ENCODE measurements at places on chromosomes 2 and 18.

- ATAC-seq = peak; percentile 32
Measured at GRCh38 chr2:176187899-176188773, at the start of gene HOXD1. HOXD1 (plus strand) TSS chr2:176188668; CDS start chr2:176188802, 134 bp downstream.

GRCh38 chr18:10113121-10114022 is 199.6 kb downstream of the VAPA start:
- ATAC-seq = no peak

DNA sequence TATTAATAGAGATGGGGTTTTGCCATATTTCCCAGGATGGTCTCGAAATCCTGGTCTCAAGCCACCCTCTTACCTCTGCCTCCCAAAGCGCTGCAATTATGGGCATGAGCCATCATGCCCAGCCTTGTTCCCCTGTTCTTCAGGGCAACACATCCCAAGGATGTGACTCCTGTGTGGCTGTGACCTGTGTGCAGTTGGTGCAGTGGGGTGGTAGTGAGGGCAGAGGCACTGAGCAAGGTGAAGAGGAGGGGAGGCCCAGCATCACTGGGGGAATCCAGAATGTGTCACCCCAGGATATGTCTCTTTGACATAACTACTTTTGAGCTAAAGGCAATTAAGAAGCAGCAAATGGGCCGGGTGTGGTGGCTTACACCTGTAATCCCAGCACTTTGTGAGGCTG is 23.4 kb downstream of the CENPA start:
- no peak for ATAC-seq

GRCh38 chr2:23215016-23215415 is 170.0 kb upstream of the KLHL29 start:
- ATAC-seq = no peak

- peak; percentile 64 for ATAC-seq
Measured at GRCh38 chr2:143183804-143184463, 54.7 kb downstream of the ARHGAP15 start.

- no peak for ATAC-seq
Measured at GRCh38 chr2:105766300-105766866, 21.7 kb downstream of the NCK2 start.

DNA sequence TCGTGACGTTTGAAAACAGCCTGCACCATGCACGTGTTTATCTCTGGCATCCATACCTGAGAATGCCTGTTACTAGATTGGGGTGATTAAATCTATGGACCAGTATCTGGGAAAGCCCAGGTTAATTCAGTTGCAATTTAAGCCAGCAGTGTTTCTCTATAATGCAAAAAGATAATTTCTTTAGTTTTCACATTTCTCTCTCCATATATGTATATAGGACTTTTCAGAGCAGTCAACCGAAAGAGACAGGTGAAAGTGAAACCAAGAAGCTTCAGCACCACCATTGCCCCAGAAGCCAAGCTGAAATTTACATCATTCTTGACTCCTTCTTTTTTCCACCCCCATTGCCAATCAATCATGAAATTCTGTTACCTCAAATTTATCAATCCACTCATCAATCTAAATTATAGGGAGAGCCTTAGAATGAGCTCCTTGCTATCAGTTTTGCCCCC is 2.7 kb upstream of the LRP2 start:
- ATAC-seq = no peak

DNA sequence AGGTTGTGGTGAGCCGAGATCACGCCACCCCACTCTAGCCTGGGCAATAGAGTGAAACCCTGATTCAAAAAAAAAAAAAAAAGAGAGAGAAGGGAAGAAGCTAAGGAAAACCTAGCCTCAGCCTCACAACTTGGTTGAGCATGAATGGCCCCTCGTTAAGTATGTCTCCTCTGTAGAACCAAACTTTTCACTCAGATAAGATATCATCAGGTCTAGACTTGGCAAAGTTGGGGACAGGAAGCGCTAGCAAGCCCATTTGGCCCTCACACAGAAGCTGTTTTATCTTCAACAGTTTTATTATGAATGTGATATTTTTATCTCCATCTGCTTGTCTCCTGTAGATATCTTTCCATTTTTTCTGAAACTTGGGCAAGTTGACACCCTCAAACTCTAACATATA is 3.5 kb upstream of the ASXL2 start:
- ATAC-seq = no peak

DNA sequence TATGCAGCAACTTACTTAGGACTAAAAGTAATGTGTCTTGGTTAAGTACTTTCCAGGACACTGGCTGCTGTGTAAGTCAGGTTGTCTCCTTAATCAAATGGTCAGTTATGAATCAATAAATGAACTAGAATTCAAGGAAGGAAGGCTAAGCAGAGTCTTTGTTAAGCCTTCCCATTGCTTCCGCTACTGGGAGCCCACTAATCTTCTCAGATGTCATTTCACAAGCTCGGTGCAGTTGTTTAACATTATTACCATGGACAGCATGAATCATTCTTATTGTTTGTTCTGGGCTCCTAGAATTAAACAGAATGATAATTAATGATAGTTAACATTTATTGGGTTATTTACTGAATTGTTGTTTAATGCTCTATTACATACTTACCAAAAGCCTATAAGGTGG is 26.0 kb upstream of the MEIS1 start:
- no peak for ATAC-seq

GRCh38 chr2:8663997-8664396 is 17.9 kb upstream of the ID2 start:
- ATAC-seq = no peak

- ATAC-seq = no peak
Measured at GRCh38 chr2:63399156-63399555, 189.1 kb downstream of the WDPCP start.

DNA sequence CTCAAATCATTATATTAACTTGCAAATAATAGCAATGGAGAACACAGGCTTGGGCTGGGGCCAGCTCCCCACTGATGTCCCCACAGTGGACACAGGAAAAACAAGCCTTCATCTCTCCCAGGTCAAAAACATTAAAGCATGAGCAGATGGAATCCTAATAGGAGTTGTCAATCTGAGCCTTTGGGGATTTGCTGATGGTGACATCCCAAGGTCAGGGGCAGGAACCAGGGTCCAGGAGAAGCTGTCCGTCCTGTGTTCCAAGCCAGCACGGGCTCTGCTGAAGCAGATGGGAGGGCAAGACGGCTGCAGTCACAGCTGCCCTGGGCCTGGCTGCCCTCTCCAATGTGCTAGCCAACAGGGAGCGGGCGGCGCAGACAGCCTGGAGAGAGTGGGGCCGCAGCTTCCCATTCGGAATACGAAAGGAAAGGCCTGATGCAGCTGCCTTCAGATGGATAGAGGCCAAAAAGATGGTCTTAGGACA is 135.5 kb downstream of the NDUFA10 start:
- no peak for ATAC-seq
